ENCODE measurements at places on chromosomes 12 and 14. TPM values are rescaled to one million over a fixed set of nuclear protein-coding genes. Genes with fewer than 3 reads are reported as not detected.
A peak's percentile ranks its signal among the peaks of the same experiment; 100 is the strongest.

CCDC184 gene
- polyA plus RNA-seq = 0.39 TPM

GRCh38 chr12:43758247-43758727, 303 bp downstream of the PUS7L start:
- peak; percentile 34 for DNase-seq

TNFAIP2 gene
- polyA plus RNA-seq = 33.9 TPM

DNA sequence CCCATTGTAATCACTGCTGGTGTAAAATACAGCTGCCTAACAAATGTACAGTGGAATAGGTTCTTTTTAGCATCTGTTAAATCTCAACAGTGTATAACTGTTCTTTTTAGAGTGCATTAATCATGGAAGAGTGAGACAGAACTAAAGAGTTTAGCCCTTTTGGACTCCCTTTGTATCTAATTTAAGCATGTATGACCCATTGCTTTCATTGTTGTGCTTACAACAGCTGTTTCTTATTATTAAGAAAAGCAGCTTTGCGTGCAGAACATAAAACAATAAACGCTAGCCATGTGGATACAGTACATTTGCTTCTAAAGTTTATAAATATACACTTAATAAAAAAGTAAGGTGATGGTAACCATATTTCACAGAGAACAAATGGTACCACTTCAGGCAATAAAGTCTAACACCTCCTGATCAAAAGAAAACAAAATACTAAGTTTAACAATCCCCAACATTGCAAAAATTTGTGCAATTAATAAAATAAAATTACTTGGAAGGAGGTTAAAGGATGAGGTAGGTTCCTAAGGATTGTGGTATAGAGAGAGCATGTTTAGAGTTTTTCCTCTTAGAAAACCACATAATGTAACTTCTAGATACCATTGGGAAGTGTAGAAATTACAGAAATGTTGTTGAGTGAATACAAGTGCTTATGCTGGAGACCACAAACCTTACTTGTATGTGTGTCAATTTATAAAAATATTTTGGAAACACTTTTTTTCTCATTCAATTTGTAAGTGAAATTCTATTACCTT, 448.7 kb downstream of the SLC6A15 start:
- DNase-seq = peak; percentile 20

DNA sequence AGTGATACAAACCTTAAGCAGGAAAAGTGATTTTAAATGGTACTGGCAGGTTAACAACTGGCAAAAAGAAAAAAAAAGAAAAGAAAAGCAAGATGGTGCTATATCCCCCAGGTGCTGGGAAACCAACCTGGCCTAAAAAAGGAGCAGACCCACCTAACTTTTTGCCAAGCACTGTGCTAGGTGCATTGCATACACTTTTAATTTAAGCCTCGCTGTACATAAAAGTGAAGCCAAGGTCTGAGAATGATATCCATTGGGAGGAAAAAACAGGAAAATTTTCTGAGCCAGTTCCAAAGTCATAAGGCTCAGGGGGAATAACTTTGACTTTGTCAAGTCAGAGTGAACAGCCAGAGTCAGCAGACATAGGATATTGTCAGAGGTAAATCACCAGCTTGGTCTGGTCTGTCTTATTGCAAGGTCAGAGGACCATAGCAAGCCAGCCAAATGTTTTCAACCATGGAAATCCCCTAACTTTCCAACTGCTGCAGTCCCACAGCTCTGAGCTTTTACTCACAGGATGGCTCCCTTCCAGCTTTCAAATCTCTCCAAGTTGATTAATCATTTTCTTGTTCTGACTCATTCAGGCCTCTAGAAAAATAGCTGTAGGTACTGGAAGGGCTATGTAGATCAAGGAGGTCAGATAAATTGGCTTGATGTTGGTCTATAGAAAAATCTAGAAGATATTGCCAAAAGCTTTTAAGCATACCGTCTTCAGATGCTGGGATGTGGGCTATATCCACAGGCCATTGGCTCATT, 412.9 kb downstream of the RAD51B start:
- peak; percentile 89 for DNase-seq

CISTR gene
- polyA plus RNA-seq = 0.22 TPM

SLC11A2 gene
- polyA plus RNA-seq = 55.0 TPM

- DNase-seq = no peak
Observed at GRCh38 chr12:79296133-79296532, 394.6 kb downstream of the PAWR start.

TMCC3 gene
- 45.4 TPM for polyA plus RNA-seq

HOXC10 gene
- 65.8 TPM for polyA plus RNA-seq

CCDC177 gene
- 0.07 TPM for polyA plus RNA-seq

GRCh38 chr14:37894463-37894862, 299.0 kb downstream of the TTC6 start:
- no peak for DNase-seq

TMEM233 gene
- 1.3 TPM for polyA plus RNA-seq

DNA sequence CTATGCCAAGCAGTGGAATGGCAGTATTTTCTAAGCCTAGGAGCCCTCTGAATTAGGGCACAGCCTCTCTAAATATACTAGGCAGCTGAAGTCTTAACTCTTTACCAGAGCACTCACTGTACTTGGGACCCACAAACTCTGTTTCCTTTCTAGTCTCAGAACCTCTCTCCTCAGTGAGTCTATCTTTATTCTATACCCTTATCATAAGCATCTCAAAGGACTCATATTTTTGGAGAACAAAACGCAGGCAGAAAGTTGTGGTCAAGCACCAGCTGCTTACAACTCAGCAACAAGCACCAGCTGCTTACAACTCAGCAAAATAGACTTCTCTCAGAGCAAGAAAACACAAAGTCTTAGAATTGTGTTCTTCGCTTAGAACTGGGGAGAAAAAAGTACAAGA, 993 bp downstream of the CCDC196 start:
- DNase-seq = no peak

MYL2 gene
- polyA plus RNA-seq = not detected

NKX2-1 gene
- polyA plus RNA-seq = not detected
